NCI-H1930 (cell line): ENCODE measurements at places on chromosomes 5 and 9.

DNA sequence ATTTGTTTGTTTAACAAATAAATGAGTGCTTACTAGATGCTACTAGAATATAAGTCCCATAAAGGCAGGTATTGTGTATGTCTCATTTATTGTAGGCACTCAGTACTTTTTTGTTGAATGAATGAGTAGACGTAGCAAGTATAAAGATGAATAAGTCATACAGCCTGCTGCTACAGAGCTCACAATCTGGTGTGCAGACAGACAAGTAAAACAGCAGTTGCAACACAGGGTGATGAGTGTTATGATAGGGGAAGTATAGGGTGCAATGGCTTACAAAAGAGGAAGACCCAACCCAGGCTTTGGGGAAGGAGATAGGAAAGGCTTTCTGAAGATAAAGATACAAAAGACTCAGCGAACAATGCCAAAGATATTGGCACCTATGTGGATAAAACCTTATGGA, 47.7 kb downstream of the SH3RF2 start:
- DNase-seq, result no peak

- no peak for DNase-seq
These were observed 17.7 kb downstream of the C9orf40 start for GRCh38 chr9:74935008-74935407.

GRCh38 chr5:56525113-56525512, 290.2 kb upstream of the MAP3K1 start:
- DNase-seq, result no peak

GRCh38 chr5:66178799-66179198, 34.7 kb downstream of the SREK1 start:
- DNase-seq, result no peak

GRCh38 chr5:57561231-57561842, 78.7 kb upstream of the ACTBL2 start:
- DNase-seq, result no peak

DNA sequence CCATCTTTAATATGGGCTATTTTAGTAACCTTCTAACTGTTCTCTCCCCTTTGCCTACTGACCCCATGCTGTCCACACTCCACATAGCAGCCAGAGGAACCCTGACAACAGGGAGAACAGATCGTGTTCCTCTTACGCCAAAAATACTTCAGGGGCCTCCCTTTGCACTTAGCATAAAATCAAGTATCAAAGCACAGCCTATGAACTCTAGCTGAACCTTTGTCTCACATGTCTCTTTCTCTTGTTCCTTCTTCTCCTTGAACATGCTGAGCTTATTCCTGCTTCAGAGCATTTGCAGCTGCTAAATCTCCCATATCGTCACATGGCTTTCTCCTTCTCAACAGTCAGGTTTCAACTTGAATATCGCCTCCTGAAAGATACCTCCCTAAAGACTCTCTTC, 698.8 kb upstream of the C9orf72 start:
- no peak for DNase-seq

GRCh38 chr5:135135530-135136226, 101.7 kb upstream of the PITX1 start:
- no peak for DNase-seq

- DNase-seq, result no peak
These were observed 180.6 kb upstream of the IER5L start for GRCh38 chr9:129358621-129359154.
